ENCODE measurements at places on chromosomes 12 and 14.

DNA sequence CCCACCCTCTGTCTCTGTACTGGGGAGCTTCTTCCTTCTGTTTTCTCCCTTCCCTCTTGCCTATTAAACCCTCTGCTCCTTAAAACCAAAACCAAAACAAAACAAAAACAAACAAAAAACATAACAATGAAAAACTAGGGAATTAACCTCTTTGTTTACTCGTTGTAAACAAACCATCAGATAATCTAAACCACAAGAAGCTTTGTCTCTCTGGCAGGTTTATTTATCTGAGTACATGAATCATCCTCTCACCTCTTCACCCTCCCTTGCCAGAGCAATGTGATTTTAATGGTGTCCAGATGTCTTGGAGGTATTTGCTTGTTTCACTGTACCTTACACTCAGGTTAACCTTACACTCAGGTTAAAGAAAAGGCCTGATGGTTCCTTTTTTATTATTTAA is 66.1 kb downstream of the DYRK2 start:
- no peak for DNase-seq

- no peak for DNase-seq
Observed at GRCh38 chr12:5022465-5023061, 21.1 kb upstream of the KCNA5 start.

DNA sequence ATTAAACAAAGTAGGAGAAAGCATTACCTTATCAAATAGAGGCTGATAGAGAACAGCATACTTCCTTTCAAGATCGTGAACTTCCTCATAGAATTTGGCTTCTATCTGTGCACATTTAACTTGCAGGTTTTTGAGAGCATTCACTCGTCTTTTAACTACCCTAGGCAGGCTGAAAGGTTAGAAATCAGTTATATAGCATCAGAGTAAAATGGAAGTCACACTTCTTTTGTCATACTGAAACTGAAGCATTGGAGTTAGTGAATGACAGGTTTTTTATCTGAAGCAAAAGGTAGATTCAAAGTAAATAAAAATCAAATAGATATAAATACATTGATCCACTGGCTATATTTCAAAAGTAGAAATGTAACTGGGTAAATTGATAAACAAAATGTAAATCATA is 24.4 kb downstream of the NAP1L1 start:
- DNase-seq, result no peak

DNA sequence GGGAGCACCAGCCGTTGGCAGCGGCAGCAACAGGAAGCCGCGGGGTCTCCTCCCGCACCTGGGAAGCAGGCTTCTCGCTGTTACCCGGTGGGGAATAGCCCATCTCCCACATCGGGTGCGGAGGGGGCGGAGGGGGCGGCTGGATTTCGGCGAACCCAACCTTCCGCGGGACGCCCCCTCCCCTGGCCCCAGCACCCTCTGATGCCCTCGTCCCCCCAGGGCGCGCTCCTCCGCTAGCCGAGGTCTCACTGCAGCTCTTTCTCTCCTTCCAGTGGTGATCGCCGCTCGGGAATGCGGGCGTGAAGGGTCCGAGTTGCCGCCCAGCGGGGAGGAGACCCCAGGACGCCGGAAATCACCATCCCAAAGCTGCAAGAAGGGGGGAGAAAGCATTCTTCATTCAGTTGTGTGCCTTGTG is 303 bp downstream of the SAMD4A start:
- no peak for DNase-seq
